ENCODE measurements at places on chromosomes 3 and 15. TPM values are rescaled to one million over a fixed set of nuclear protein-coding genes. Genes with fewer than 3 reads are reported as not detected.

DNA sequence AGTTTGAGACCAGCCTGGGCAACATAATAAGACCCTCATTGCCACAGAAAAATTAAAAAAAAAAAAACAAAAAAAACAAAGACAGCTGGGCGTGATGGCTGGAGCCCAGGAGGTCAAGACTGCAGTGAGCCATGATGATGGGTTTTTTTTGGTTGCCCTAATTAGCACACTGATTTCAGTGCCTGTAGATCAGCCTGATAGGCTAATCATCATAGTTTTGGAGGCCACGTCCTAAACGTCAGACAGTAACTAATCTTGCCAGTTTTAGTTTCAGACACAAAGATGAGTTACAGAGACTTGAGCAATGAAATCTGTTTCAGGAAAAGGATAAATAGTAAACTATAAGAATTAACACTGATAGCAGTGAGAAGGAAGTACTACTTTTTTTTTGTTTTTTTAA lies 55.4 kb downstream of the LRCH3 start:
- no peak for DNase-seq

GRCh38 chr3:132267391-132267993 lies 49.7 kb upstream of the ACP3 start:
- no peak for DNase-seq

GRCh38 chr3:42114130-42114725 lies 23.1 kb downstream of the TRAK1 start:
- DNase-seq: no peak

- DNase-seq: peak; percentile 73
These were observed 19.0 kb downstream of the PDHB start for GRCh38 chr3:58414538-58415197.

GRCh38 chr3:37526511-37526910 lies 335.2 kb upstream of the CTDSPL start:
- peak; percentile 25 for DNase-seq

DNA sequence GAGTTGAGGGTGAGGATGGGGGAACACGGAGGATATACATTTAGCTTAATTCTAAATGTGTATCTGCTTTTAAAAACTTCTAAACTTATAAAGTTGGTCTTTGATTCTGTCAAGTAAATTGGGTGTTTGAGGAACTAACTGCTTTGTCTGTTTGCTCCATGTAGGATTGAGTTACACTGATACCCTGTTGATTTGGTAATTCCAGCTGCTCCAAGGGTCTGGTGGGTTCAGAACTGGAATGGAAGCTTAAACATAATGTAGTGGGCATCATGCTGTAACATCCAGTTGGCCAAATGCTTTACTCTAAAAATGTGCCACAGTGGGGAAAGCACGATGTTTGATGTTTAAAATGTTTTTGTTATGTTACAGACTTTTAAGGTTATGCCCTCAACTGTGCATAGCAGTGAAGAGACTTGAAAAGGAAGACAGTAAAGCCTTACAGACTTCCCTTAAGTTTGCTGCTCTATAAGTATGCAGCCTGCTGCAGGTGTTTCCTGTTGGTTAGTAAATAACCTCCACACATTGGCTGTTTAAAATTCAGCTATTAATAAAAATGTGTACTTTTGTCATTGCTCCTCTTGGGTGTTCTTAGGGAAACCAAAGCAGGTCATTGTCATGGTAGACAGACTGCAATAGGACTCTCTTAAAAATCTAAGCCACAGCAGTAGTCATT lies 5.9 kb upstream of the EDEM1 start:
- DNase-seq: no peak

DNA sequence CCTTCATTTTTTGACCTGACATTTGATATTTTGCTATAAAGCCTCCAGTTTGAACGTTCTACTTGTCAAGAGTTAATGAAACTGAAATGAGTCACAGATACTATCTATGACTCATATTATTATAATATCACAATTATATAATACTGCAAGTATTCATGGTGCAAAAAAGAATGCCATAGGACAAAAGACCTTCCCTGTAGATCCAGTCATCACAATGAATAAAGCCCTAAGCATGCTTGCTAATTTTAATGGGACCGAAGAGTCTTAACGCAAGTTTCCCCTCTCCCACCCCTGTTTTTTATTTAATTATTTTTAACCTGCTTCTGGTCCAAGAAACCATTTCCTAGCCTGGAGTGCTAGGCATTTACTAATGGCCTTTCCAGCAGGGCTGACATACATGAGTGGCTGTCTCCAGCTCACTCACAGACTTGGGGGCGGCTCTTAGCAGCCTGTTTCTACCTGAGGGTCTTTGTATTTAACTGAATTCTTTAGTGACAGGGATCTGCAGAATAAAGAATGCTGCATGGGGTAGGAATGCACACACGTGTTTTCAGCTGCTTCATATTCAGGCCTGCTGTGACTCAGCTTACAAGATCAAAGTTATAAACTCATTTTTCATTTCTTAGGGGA lies 61.2 kb downstream of the THBS1 start:
- DNase-seq: peak; percentile 77

DNA sequence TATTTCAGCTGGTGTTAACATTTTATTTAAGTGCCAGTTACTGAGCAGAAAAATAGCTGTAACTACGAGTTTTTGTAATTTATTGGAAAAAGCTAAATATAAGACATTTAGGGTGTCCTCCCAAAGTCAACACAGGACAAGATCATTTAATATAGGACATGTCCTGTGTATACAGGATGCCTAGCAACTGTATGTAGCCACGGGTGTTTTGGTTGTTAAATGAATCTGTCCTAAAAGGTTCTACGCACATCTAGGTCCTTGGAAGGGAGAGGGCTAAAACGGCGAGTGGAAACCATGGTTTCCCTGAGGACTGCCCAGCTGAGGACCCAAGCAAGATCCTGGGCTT lies 565 bp upstream of the ZNF621 start:
- DNase-seq: no peak

DNA sequence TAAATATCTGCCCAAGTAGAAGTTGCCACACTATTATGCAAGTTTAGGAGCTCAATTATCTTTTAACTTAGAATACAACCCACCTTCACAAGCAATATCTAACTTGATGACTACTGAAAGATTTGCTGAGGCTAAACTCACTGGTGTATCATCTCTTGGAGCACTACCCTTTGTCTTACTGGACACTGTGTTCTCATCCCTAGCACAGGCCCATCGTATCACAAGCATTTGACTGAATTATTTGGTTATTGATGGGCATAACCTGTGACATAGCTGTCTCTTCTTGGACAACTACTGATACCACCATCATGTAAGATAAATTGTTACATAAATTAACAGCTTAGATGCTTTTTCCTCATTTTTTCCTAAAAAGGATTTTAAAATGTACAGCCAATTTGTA lies 216.2 kb upstream of the THBS1 start:
- DNase-seq: no peak

DNA sequence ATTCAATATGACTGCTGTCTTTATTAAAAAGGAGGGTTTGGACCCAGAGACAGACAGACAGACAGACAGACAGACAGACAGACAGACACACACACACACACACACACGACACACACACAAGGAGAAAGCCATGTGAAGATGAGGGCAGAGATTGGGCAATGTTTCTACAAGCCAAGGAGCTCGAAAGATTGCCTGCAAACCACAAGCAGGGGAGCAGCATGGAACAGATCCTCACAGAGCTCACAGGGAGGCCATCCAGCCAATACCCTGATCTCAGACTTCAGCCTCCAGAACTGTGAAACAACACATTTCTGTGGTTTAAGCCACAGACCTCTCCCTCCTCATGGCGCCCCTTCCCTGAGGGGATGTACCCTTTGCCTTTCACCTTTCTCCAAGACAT lies 35.8 kb upstream of the ABHD2 start:
- peak; percentile 83 for DNase-seq

GRCh38 chr3:174318181-174318580 lies 541.0 kb upstream of the NAALADL2 start:
- no peak for DNase-seq

DNA sequence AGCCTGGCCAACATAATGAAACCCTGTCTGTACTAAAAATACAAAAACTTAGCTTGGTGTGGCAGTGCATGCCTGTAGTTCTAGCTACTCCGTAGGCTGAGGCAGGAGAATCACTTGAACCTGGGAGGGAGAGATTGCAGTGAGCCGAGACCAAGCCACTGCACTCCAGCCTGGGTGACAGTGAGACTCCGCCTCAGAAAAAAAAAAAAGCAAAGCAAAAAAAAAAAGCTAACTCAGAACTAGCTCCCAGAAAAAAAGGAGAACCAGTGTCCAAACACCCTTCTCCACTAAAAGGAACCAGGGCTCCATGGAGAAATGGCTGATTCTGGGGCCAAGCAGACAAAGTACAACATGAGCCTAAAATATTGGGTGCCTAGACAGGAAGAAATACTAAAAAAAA lies 16.7 kb upstream of the CRTC3 start:
- DNase-seq: no peak

DNA sequence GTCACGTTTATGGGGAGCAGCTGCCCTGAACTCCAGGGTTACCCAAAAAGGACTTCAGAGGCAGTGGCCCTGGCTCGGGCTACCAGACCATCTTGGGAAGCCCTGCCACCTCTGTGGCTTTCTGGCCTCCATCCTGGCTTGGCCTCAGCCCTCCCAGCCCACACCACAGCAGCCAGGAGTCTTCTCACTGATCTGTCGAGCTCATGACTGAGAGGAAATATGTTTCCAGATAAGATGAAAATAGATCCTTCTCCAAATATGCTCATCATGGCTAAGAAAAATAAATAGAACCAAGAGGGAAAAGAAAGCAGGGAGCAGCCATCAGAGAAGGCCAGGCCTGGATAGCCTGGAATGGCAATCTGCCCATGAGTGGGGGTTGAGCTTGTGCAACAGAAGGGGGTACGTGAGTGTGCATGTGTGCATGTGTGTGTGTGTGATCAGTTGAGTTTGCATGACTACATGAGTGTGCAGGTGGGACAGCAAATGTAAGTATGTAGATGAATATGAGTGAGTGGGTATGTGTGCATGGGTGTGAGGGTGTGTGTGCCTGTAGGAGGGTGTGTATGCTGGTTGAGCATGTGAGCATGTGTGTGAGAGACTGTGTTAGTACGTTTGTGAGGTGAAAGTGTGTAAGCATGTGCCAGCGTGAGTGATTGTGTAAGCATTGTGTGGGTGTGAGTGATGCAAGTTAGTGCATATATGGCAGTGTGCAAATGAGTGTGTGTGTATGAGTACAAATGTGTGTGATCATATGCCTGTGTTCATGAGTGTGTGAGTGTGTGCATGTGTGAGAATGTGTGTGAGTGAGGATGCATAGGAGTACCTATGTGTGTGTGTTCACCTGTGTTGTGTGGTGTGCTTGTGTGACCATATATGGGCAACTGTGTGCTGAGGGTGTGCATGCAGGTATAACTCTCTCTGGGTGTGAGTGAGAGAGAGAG lies 9.9 kb upstream of the RFT1 start:
- no peak for DNase-seq

- DNase-seq: no peak
These were observed 9.5 kb downstream of the SMAD3 start for GRCh38 chr15:67074886-67075229.

GRCh38 chr3:75650191-75650590 lies 13.9 kb upstream of the FRG2C start:
- no peak for DNase-seq

DNA sequence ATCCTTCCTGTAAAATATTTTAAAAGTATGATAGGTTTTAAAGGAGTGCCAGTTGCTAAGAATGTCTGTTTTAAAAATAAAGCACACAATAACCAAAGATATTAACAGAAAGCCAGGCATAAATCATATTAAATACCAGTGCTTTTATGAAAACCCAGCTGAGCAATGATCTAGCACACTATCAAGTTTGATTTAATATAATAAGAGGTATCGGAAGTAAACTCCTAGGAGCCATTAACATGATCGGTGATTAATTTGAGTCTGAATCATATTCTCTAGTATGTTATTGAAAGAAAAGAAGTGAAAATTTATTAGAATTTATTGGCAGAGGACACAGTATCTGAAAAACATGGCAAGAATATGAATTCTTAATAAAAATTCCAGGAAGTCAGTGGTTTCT lies 91.7 kb downstream of the SPATA16 start:
- DNase-seq: no peak

DNA sequence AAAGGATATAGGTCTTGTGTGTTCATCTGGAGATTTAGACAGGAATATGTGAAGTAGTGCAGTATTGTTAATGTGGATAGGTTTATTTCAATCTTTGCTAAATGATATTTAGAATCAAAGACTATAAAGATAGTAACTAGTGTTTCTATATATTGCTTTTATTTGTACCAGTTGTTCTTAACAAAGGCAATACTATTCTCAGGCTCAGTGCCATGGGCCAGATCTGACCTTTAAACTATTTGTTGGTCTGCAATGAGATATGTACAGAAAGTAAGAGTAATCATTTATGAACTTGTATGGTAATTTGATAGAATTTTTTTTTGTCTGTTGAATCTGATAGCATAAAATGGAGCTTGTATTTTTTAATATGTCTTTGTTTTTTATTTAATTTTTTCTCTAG lies 146.7 kb upstream of the AZI2 start:
- DNase-seq: no peak

DNA sequence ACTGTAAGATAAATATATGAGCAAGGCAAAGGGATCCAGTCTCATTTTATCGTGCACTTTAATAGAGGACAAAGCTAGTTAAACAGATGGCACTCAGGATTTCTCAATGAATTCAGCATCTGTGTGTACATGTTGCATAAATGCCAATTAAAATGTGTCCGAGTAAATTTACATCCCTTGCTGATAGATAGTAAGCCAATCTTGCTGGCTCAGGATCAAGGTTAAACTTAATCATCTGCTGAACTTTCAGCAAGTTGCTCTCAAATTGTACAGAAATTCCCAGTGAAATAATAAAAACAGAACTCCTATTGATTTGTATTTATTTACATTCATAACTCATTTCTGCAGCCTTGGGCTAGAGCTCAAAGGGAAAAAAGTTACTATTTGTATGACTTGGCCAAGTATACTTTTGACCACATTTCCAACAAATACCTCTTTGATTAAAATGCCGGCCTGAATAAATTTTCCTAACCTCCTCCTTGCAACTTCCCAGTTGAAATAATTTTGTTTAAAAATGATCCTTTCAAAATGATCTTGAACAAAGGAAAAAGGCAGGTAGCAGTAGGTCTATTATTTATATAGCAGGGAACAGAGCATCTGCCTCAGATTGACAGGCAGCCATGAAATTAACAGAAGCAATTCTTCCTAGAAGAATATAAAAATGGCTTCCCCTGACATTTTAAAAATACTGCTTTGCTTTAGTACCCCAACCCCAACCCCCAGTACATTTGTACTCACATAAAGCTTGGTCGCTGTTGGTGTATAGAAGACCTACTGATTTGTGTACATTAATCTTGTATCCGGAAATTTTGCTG lies 1001.9 kb downstream of the ROBO1 start:
- no peak for DNase-seq

GRCh38 chr3:48372862-48373435 lies 930 bp downstream of the FBXW12 start:
- no peak for DNase-seq

Gene ZKSCAN7
- total RNA-seq: 0.99 TPM

Gene DLL4
- 0.16 TPM for total RNA-seq

Gene MAGEL2
- total RNA-seq: not detected

Gene FAM174B
- total RNA-seq: 1.8 TPM

Gene ATP13A5
- total RNA-seq: not detected

Gene TTC14
- total RNA-seq: 28.8 TPM

Gene GADL1
- not detected for total RNA-seq
